ENCODE measurements at places on chromosomes 13 and 19.

DNA sequence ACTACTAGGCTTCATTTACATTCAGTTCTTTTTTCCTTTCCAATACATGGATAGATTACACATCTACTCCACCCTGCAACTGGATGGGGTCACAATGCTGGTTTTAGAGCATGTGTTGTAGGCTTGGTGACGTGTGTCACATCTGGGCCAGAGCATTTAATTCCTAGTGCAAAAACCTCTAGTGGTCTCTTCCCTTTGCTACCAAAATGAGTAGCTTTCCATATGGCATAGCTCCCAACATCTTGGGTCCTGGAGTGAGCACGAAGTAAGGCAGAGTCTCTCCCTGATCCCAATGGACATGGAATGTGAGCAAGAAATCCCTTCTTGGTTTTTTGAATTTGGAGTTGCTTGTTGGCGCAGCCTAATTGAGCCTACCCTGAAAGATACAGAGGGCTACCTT lies 51.7 kb downstream of the TNFSF11 start:
- no peak for DNase-seq

DNA sequence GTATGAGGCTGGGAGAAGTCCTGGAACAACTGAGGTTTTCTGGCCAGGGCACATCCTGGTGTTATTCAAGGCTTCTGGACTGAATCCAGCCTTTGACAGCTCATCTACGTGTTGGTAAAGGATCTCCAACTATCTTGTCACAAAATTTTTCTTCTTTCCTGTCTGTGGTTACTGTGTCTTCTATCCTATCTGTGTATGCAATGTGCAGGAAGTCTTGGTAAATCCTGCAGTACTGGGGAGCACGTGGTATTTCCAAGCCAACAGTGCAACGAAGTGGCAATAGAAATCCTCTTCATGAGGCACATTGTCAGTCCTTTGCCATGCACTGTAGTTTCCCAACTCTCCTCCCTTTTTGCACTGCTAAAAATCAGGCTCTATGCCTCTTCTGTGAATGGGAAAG lies 86.7 kb downstream of the ZNF100 start:
- no peak for DNase-seq

DNA sequence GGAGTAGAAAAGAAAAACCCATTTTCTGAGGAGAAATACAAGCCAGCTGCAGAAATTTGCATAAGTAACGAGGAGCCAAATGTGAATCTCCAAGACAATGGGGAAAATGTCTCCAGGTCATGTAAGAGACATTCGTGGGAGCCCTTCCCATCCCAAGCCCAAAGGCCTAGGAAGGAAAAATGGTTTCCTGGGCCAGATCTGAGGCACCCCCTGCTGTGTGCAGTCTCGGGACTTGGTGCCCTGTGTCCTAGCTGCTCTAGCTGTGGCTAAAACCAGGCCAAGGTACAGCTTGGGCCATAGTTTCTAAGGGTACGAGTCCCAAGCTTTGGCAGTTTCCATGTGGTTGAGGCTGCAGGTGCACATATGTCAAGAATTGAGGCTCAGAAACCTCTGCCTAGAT lies 444.9 kb downstream of the PCDH20 start:
- no peak for DNase-seq

- DNase-seq: no peak
Observed at GRCh38 chr19:1455336-1456120, 5.6 kb downstream of the APC2 start.

- DNase-seq: no peak
Observed at GRCh38 chr13:33678906-33679657, 138.9 kb upstream of the RFC3 start.

DNA sequence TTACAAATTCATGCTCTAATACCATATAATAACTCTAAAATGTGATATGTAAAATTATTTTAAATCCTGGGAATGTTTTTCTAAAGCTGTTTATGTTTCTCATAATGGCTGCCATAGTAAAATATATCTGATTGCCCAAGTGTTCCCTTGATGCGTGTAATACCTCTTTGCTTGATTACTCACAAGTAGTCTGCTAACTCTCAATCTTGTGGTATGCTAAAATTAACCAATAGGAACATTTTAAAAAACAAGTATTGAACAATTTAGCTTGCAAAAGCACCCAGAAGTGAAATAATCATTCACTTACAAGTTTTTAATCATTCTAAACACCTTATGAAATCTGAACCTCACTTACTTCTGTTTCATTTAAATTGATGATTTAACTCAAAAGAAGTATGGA lies 386.0 kb upstream of the ATXN8OS start:
- DNase-seq: no peak

GRCh38 chr13:83503424-83503823 lies 378.9 kb downstream of the SLITRK1 start:
- DNase-seq: no peak

Data from KG1 (cell line).